ENCODE measurements at places on chromosomes 1 and 21.

GRCh38 chr1:91745640-91746373, 140.1 kb downstream of the TGFBR3 start:
- DNase-seq: no peak

DNA sequence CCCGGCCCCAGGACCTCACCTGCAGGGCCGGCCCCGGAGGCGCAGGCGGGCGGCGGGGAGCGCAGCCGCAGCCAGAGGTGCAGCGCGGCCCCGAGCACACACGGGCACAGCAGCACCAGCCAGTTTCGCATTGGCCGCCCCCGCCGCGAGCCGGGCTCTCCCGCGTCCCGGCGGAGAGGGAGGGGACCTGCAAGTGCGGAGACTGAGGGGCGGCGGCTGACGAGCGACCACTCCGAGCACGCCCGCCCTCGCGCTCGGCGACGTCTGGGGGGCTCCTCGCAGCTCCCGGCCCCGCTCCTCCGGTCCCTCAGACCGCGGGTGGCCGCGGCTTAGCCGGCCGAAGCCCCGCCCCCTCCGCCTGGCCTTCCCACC, at the start of gene B3GALNT2:
Gene B3GALNT2, minus strand, starts transcription at position 331 of the 372 bp plus-strand sequence. Its CDS starts 200 bp downstream, at position 131.
- no peak for DNase-seq

GRCh38 chr1:100575406-100575805, 37.5 kb downstream of the GPR88 start:
- no peak for DNase-seq

- DNase-seq: peak; percentile 22
These were observed 9.9 kb downstream of the CFAP410 start for GRCh38 chr21:44329086-44329889.

- DNase-seq: peak; percentile 86
These were observed 336.0 kb upstream of the NR5A2 start for GRCh38 chr1:199691540-199691939.

DNA sequence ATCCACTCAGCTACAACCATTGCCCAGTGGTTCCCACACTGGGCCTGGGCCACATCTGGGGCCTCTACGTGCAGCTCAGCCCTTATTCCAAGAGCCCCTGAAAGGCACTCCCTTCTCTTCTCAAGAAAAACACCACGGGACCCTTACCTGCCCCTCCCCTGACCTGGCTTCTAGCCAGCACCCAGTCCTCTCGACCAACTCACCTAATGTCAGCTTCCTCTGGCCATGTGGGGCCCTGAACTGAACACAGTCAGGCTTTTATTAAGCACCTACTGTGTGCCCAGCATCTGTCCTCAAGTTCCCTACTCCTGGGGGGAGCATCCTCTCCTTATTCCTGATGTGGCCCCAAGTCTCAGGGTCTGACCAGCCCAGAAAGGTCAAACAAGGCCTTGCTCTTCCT, 208.4 kb downstream of the MATN1 start:
- DNase-seq: no peak

DNA sequence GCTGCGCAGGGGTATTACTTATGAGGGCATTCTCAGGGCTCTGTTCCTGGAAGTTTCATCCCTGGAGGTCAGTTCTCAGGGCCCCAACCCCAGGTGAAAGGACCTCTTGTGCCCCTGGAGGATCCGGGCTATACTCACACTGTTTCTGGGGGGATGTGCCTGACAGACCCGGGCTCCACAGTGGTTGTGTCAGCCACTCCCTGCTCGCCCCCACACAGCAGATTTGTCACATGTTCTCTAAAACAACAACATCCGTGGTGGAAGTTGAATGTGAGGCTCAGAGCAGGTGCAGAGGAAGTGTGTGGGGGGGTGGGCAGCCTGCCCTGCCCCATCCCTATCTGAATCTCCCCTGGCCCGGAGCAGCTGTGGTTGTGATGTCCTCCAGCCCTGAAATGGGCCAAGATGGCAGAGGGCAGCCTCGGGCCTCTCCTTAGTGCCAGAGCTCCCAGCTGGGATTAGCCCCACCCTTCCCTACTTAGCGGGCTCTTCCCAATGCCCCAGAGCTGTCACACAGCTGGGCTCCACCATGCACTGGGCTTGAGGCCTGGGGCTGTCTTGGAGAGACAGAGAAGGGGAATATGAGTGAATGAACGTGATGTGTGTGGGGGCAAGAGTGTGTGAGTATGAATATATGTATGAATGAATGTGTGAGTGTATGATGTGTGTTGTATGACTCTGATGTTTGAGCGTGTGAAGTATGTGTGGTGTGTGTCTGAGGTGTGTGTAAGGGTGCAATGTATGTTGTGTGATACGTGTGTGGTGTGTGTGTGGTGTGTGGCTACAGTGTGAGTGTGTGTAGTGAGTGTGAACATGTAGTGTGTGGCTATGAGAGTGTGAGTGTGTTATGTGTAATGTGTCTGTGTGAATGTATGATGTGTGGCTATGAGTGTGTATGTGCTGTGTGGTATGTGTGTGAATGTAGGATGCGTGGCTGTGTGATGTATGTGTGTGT, 1.5 kb upstream of the FCMR start:
- no peak for DNase-seq

GRCh38 chr1:246091477-246091876, 415.6 kb downstream of the SMYD3 start:
- peak; percentile 31 for DNase-seq

DNA sequence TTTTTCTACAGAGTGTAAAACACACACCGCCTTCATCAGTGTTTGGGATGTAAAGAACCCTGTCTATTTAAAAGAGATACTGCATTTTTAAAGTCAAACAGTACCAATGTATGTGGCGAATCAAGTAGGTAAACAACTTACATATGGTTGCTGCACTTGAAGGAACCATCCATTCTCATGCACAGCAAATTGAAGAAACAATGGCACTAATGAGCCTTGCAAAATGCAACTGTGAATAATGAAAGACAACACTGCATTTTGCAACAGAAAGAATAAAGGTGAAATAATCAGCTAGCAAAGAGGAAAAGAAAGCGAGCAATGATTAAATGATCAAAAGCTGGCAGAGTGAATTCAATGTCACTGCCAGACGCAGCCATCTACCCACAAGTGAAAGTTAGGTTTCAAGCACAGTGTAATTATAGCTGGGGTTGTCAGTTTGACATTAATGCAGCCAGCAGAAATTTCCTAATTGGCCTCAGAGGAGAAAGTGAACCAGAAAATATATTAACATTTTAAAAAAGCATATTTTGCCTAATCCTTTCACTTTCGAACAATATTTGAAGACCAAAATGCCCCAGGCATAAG, 10.9 kb upstream of the BARHL2 start:
- DNase-seq: no peak

DNA sequence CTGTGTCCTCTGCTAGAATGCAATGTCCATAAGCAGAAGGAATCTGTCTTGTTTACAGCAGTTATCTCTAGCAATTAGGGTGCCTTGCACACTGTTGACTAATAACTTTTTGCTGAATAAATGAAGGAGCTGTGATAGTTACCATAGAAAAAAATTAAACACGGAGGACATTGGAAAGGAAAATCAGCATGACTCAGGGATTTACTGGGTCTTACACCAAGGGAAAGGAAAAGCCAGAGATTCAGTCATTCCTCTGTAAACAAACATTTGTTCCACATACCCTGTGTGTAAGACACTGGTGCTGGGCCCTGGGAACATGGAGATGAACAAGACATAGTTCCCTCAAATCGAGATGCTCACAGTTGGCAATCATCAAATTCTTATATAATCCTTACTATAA, 183.3 kb downstream of the PTGER3 start:
- peak; percentile 76 for DNase-seq

GRCh38 chr1:202745323-202745888, 35.2 kb upstream of the SYT2 start:
- DNase-seq: no peak

GRCh38 chr1:210129759-210130158, 102.8 kb upstream of the SERTAD4 start:
- DNase-seq: no peak

DNA sequence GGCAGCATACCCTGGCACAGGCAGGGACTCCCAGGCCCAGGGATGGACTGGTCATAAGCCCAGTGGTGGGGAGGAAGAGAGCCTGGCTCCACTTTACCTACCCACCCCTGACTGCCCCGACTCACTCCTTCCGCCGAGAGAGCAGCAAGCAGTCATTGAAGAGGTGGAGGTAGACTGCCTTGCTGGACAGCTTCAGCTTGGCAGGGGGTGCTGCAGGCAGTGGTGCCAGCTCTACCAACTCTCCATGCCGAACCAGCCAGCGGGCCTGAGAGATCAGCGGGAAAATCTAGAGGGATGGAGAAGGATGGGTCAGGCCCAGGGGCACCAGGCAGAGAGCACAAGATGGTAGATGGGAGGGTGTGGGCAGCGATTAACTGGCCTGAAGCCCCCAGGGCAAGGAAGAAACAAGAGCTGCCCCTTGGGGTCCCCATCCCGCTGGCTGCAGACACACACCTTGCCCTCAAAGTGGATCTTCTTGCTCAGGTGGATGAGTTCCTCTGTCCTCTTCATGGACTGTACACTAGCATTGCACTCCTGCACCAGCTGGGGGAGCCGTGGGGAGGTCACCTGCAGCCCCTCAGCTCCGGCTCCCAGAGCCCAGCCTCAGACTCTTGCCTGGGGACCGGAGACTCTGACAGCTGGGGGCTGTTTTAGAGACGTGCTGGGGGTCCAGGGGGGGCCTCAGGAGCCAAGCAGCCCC, 7.7 kb downstream of the ARHGEF19 start:
- DNase-seq: peak; percentile 41

- DNase-seq: no peak
These were observed 41.1 kb downstream of the KCNJ6 start for GRCh38 chr21:37874904-37875780.

GRCh38 chr1:234505769-234506102, 26.8 kb upstream of the TARBP1 start:
- peak; percentile 85 for DNase-seq

DNA sequence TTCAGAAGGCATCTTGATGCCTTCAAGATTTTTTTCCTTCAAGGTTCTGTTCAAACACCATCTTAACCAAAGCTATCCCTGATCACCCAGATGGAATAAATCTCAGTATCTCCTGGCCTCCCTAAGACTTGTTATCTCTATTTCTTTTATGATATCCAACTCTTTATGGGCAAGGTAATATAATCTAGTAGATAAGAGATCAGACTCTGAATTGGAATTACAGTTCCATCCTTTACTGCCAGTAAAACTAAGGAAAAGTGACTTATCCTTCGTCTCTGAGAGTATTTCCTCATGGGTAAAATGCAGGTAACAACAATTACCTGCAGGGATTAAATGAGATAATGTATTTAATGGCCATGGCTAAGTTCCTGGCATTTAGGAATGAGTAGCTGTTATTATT, 445.0 kb upstream of the DAB1 start:
- DNase-seq: no peak

- DNase-seq: no peak
These were observed 345.3 kb downstream of the MATN1 start for GRCh38 chr1:30378003-30378596.

Data from GM23248 (cell line).